Stimulated activated CD8-positive, alpha-beta memory T cell treated with anti-CD3 and anti-CD28 coated beads, Interleukin-4, amount 100 ng/mL, for 48 hours (primary cell): ENCODE measurements at places on chromosomes 11 and 22.

DNA sequence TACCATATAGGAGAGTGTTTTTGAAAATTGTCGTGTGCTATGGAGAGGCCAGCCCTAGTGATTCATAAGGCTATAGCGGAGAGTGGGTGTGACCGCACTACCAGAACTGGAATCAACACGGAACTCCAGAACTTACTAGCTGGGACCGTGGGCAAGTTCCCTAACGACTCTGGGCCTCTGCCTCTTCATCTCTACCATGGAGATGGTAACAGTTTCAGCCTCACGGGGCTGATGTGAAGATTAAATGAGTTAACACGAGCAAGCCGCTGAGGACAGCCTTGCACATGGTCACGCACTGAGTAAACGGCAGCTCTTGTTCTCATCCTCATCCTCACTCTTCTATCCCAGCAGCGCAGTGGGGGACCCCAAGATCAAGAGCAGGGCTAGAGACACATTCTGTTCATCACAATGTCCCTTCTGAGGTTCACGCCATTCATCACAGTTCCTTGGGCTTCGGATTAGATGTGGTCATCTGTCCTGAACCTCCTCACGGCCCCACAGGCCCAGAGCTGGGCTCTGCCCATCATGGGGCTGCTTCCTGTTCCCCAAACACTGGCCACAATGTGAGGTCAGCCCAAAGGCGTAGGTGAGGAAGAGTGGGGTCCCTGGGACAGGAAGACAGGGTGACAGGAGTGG lies 47.2 kb upstream of the CD5 start:
- peak; percentile 70 for DNase-seq

DNA sequence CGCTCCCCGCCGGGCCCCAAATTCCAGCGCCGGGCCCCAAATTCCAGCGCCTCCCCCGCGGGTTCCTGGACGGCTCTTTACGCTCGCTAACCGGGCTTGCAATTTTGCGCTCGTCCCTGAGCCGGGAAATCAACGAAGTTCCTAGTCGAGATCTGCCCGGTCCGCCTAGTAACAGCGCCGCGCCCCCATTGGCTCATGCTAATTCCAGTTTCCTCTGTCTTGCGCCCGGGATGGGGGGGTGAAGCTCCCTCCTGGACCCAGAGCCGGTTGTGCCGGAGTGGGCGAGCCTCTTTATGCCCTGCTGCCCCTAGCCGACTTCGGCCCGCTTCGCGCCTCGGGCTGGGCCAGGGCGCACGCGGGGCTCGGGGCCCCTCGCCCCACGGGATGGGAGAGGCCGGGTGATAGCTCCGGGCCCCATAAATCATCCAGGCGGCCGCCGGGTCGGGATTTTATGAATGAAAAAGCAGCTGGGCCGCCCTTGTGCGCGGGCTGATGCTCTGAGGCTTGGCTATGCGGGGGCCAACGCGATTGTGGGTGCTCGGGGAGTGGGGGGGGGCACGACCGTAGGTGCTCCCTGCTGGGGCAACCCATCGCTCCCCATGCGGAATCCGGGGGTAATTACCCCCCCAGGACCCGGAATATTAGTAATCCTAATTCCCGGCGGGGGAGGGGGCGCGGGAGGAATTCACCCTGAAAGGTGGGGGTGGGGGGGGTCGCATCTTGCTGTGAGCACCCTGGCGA lies 1.8 kb upstream of the CCND1 start:
- DNase-seq, result peak; percentile 58

DNA sequence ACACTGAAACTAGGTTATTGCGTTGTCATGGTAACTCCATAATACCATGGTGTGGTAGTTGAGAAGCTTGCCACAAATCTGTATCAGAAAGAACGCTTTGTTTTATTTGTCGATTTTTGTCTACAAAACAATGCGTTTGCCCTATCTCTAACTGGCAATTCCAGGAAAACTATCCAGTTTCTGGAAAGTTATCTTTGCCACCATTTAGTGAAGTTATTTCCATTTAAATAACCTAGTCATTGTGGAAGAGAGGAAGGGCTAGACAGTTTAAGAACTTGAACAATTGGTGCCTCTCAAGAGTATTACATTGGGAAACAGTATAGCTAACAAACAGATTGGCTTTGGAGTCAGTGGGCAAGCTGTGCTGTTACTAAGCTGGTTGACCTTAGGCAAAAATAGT lies 7.9 kb downstream of the HSD17B12 start:
- DNase-seq, result no peak

DNA sequence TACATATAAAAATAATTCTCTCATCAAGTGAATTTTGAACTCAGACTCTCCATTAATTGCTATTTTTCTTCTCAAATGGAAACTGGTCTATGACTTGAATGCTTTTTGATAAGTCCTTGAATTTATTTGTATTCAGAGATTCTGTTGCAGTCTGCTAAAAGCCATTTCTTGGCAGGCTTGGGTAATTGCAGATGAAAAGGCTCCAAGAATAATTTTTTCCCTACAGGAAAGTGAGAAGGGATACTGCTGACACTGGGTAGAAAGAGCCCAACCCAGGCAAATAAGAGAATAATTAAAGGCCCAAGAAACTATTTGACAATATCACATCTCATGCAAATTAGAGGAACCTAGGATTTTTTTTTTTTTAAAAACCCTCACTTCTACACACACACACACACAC lies 246.5 kb upstream of the DDI1 start:
- DNase-seq, result no peak

GRCh38 chr22:44424359-44424682 lies 73.7 kb downstream of the RTL6 start:
- DNase-seq, result no peak

GRCh38 chr22:36022162-36022561 lies 6.5 kb downstream of the RBFOX2 start:
- DNase-seq, result no peak

- no peak for DNase-seq
Measured at GRCh38 chr11:86172894-86173293, 71.7 kb upstream of the EED start.

GRCh38 chr11:130679247-130679646 lies 230.8 kb downstream of the ADAMTS15 start:
- no peak for DNase-seq

- DNase-seq, result no peak
Measured at GRCh38 chr11:76666408-76666807, 4.1 kb downstream of the LRRC32 start.

- DNase-seq, result no peak
Measured at GRCh38 chr11:68372114-68372513, 59.7 kb downstream of the LRP5 start.

GRCh38 chr11:57116654-57117053 lies 65.1 kb upstream of the LRRC55 start:
- peak; percentile 26 for DNase-seq

DNA sequence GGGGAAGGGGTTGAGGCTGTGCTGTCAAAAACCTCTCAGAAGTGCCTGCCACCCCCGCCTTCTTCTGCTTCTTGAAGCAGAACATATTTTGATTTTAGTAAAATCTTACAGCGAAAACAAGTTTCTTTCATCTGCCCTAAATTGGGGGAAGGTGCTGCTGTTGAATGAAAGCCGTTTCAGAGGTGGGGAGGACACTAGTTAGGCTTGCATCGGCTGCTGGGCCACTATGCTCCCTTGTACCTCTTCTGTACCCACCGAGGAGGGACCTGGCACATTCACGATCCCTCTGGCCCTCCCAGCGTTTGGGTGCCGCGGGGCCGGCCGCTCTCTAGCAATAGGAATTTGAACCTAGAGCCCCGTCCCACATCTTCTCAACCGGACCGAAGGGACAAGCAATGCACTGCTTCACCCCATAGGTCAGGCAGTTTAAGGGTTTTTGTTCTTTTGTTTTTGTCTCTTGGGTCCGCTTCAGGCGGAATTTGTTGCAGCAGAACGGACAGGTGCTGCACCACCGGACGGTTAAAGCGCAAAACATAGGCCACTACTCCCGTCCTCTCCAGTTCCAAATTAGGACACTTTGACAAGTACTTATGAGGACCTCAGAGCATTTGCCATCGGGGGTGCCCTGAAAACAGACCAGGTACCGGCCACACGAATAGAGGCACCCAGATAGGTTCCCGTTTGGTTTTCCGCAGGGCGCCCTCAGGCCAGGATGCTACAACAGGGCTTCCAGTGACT lies 5.6 kb downstream of the SLC6A5 start:
- DNase-seq, result no peak

DNA sequence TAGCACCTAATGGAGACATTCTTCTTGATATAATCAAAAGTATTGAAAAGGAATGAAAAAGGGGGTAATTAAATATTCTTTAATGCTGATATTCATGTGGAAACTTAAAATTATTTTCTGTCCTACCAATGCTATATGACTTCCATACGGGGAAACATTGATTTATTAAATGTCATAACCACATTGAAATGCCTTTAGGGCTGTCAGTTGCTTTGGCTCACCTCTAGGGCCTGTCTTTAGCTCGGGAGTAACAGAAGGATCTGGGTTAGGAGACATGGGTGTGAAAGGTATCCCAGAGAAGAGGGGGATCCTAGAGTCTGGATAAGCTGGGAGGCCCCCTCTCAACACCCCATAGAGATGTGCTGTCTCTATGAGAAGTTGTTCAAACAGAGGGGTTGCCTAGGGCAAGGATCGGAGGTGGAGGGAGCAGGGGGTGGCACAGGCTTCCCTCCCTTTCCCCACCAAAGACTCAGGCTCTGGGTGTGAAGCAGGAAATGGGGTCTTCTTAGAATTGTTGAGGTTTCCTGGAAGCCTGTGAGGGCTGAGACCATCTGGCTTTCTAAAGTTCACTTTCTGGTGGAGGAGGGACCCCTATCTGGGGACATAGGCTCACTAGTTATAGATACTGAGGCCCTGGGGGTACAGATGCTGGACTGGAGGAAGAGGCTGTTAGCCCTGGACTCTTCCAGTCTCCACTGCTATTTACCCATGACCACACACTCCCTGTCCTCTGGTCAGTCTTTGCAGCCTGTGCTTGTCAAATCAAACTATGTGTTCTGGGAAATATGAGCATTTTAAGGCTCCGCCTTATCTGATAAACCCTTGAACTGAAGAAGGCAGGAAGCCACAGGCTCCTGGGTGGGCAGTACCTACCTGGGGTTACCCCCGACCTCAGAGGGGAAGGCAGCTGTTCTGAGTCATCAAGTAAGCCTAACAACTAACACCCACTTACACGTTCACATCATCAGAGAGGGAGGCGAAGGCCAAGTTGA lies 55.8 kb upstream of the RRAS2 start:
- DNase-seq, result peak; percentile 83

- no peak for DNase-seq
Measured at GRCh38 chr11:31722754-31723153, 88.4 kb downstream of the PAX6 start.

- peak; percentile 45 for DNase-seq
Measured at GRCh38 chr22:44180706-44181032, at the start of gene PARVG. Gene PARVG, plus strand, starts transcription at chr22:44180925. Its CDS starts 2,405 bp downstream, at chr22:44183330.

- no peak for DNase-seq
Measured at GRCh38 chr11:8593455-8593854, 573 bp downstream of the STK33 start.

DNA sequence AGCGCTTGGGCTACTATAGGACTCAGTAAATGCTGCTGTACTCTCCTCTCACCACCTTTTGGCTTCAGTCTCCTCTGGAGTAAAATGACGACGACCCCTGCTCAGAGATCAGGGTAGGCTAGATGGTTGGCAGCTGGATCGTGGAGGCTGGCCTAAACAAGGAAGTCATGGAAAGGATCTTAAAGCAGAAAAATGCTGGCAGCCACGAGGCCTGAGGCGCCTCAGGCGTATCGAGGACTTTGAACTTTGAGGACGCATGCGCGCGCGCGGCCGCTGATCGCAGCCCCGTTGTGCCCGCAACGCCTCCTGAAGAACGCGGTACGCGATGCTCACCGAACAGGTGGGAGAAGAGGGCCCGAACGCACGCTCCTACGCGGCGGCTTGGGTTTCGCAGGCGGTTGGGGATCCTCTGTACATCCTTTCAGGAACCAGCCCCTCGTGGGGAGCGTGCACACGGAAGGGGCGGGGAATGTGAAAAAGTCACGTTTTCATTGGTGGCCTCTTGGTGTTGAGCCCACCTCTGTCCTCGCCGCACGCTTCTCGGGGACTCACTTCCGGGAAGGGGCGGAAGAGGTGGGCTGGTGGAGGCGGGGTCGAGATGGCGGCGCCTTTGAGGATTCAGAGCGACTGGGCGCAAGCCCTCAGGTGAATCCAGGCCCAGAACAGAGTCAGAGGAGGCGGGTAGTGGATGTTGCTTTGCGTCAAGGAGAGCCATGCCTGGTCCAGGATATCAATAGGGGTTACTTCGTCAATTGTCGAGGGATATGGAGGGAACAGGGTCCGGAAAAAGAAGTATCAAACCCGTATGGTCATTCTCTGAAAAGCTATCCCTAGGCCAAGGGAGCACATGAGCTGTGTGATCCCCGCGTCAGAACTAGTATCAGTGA lies at the start of the genes COA4 and PAAF1:
Gene COA4 (minus strand): TSS at position 423 of the 887 bp plus-strand sequence. CDS start 3,468 bp downstream, outside the sequence.
Gene PAAF1 (plus strand): TSS at position 576 of the 887 bp plus-strand sequence. CDS start 23 bp downstream, at position 599.
- DNase-seq, result peak; percentile 94

GRCh38 chr22:47369020-47369419 lies 606.6 kb downstream of the TBC1D22A start:
- DNase-seq, result peak; percentile 8

DNA sequence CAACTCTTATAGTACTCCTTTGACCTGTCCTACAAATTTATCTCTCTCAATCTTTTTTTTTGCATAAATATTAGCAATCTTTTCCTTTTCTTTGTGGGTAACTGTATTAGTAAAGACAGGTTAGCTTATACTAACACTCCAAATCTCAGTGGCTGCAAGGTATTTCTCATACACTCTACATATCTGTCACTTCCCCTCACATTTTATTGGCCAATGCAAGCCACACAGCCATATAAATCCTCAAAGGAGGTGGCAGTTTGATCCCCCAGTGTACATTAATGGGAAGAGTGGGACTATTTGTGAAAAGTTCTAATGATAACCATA lies 42.6 kb upstream of the EED start:
- DNase-seq, result no peak

GRCh38 chr11:37908219-37908548 lies 1310.1 kb upstream of the RAG2 start:
- DNase-seq, result no peak

DNA sequence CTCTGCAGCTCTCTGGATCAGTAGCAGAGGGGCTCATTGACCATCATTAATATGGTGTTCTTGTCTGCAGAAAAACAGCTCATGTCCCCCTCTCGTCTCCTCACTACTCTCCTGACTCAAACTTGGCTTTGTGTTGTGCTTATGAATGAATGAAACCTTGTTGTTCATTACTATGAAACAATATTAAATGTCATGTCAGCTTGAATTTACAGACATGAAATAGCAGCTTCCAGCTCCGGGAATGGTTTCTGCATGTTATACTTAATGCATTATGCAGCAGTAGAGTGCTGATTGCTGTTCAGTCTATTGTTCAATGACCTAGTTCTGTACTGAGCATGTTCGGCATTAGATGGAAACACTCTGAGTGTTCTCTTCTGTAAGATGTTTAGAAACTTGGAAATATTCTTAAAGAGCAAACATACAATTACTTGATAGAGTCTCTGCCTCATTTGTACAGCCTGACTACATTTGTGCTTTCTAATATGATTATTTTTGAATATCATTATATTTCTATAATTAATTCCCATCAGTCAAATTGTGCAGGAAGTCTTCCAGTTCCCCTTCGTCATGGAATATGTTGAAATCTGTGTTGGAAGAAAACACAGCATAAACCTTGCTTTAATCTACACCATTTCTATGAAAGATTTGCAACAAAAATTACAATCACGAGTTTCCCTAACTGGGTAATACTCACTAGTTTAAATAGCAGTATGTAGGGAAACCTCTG lies 340.4 kb downstream of the SOX6 start:
- DNase-seq, result no peak

GRCh38 chr11:33044285-33044756 lies 4.9 kb downstream of the TCP11L1 start:
- no peak for DNase-seq
